ENCODE measurements at places on chromosomes 16 and 17. TPM values are rescaled to one million over a fixed set of nuclear protein-coding genes. Genes with fewer than 3 reads are reported as not detected.

DNA sequence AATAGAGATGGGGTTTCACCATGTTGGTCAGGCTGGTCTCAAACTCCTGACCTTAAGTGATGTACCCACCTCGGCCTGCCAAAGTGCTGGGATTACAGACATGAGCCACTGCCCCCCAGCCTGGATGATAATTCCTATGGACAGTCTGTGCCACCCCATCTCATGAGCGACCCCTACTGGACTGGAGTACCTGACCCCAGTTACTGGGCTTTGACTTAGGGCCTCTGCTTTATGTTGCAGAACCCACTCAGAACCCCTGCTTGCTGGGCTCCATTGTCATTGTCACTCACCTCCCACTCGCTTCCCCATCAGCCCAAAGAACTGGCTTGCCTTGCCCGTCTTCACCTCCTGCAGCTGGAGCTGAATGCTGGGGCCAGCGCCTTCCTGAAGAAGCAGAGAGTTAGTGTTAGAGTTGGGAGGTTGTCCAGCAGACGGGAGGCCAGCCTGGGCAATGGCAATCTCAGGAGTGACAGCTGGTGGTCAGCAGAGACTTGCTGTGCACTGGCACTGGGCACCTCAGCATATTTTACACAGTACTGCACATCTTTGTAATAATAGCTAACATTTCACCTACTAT, 4.0 kb downstream of the TAC4 start:
- peaks cover 20% of the 10 kb centered on the region for H3K4me1 ChIP-seq
- DNase-seq, result peak; percentile 27
- H3K27me3 ChIP-seq, result no peaks in the 10 kb centered on the region

DNA sequence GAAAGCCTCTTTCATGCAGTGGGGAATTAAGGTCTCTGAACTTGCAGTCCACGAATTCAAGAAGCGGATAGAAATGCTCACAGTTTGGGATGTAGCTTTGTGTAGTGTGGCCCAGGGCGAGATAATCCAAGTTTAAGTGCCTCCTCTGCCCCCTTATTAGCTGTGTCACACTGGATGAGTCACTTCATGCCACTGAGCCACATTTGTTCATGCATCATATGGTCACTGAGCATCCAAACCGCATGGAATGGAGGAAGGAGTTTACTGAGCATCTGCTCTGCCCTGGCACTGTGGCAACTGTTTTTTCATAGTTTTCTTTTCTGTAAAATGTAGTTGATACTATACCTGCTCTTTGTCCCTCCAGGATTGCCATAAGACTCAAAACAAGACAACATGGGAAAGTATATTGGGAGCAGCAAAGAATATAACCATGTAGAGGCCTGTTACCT, 15.1 kb upstream of the DHX8 start:
- H3K27me3 ChIP-seq, result peaks cover 10% of the 10 kb centered on the region
- H3K4me1 ChIP-seq, result no peaks in the 10 kb centered on the region
- H3K4me3 ChIP-seq, result no peak overlapping the region
- DNase-seq, result no peak

MTHFSD gene
- total RNA-seq, result 28.7 TPM

DNA sequence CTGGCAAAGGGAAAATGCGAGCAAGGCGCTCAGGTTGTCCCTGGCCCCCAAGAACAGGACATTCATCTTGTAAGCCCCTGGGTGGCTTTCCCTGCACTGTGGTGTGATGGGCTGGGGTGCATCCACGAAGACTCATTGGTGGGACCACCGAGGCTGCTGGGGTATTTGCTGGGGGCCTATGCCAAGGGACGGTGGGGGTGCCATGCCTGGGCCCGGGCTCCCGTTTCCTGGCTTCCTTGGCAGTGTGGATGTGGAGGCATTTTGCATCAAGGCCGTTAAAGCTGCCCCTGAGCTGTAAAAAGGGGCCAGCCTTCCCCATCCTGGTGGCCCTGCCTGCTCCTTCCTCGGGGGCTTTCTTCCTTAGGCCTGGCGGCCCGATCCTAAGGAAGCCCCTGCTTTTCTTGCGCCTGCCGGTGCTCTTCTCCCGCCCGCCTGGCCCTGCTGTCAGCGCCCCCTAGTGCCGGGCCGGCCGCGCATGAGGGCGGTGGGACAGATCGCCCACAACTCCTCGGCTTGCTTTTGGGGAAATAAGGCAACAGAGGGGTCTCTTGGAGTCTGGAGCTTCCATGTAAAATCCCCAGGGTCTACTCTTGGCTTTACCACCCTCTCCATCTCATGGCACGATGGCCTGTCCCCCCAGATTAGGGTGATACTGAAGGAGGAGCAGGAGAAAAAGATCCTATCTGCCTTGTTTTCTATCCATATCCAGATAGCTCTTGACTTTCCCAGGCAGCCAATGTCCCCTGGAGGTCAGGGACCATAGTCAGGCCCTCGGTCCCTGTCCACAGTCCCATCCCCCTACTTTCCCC, 9.8 kb upstream of the TBX2 start:
- DNase-seq, result peak; percentile 36
- H3K4me1 ChIP-seq, result peaks cover 1% of the 10 kb centered on the region
- no peaks in the 10 kb centered on the region for H3K36me3 ChIP-seq
- no peak overlapping the region for H3K4me3 ChIP-seq
- peaks cover 8% of the 10 kb centered on the region for H3K27me3 ChIP-seq
- no peak overlapping the region for H3K27ac ChIP-seq

DNA sequence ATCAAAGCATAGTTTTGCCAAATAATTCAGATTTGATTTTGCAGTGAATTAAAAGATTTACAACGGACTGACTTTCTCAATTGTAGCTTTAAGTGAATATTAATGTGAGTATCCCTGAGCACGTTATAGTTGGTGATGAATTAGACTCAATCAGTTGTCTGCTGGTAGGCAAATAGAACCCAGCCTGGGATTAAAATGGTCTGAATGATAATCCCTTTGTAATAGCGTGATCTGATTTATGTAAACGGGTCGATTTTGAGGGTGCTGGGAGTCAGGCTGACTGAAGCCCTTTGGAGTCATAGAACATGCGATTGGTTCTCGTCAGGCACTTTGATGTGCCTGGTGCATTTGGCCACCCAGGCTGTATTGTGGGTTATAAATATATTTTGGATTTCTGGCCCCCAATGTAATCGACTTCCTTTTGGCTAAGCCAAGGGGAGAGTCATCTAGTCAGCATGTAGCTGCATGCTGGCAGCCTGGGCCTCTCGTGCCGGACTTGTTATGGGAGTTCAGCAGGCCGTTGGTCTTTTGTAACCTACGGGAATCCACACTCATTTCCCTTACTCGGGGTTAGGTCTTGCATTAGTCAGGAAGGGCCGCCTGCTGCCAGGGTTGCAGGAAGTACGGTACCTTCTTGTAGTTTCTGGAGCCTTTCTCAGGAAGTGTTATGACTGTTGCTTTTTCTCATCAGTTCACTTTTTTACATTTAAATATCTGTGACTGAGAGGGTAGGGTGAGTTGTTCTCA, 5.4 kb downstream of the PGS1 start:
- peak overlapping the region; percentile 65 for H3K4me3 ChIP-seq
- peak overlapping the region; percentile 93 for H3K27ac ChIP-seq
- peaks cover 90% of the 10 kb centered on the region for H3K4me1 ChIP-seq
- H3K36me3 ChIP-seq, result peaks cover 45% of the 10 kb centered on the region
- H3K27me3 ChIP-seq, result no peaks in the 10 kb centered on the region
- DNase-seq, result peak; percentile 41

- no peak overlapping the region for H3K4me3 ChIP-seq
- H3K27me3 ChIP-seq, result no peaks in the 10 kb centered on the region
- H3K4me1 ChIP-seq, result no peaks in the 10 kb centered on the region
- H3K36me3 ChIP-seq, result no peaks in the 10 kb centered on the region
- H3K27ac ChIP-seq, result no peak overlapping the region
These were observed 195.5 kb downstream of the HAPSTR1 start for GRCh38 chr16:9286930-9287329.

- no peak for DNase-seq
- no peak overlapping the region for H3K27ac ChIP-seq
- peaks cover 25% of the 10 kb centered on the region for H3K36me3 ChIP-seq
- peaks cover 4% of the 10 kb centered on the region for H3K27me3 ChIP-seq
- H3K4me1 ChIP-seq, result peaks cover 41% of the 10 kb centered on the region
These were observed 4.4 kb downstream of the ESRP2 start for GRCh38 chr16:68231384-68232136.

SCGB1C2 gene
- total RNA-seq, result not detected

GRCh38 chr16:84557504-84557903, 53.0 kb upstream of the MEAK7 start:
- H3K27ac ChIP-seq, result no peak overlapping the region
- no peak overlapping the region for H3K4me3 ChIP-seq
- DNase-seq, result no peak

STAT3 gene
- 121 TPM for total RNA-seq

- no peak for DNase-seq
- no peak overlapping the region for H3K4me3 ChIP-seq
- no peak overlapping the region for H3K27ac ChIP-seq
- H3K27me3 ChIP-seq, result no peaks in the 10 kb centered on the region
- H3K4me1 ChIP-seq, result peaks cover 24% of the 10 kb centered on the region
These were observed 118.1 kb downstream of the STXBP4 start for GRCh38 chr17:55086635-55087058.

GRCh38 chr16:72857834-72858664, 189.9 kb downstream of the ZFHX3 start:
- H3K4me1 ChIP-seq, result peaks cover 17% of the 10 kb centered on the region
- no peak overlapping the region for H3K27ac ChIP-seq
- no peak for DNase-seq
- H3K27me3 ChIP-seq, result peaks cover 10% of the 10 kb centered on the region
- H3K4me3 ChIP-seq, result no peak overlapping the region
- no peaks in the 10 kb centered on the region for H3K36me3 ChIP-seq
